DMS 273 treated with DMSO at 0.1 percent for 48 hours (cell line): ENCODE measurements at places on chromosomes 5 and 9.

DNA sequence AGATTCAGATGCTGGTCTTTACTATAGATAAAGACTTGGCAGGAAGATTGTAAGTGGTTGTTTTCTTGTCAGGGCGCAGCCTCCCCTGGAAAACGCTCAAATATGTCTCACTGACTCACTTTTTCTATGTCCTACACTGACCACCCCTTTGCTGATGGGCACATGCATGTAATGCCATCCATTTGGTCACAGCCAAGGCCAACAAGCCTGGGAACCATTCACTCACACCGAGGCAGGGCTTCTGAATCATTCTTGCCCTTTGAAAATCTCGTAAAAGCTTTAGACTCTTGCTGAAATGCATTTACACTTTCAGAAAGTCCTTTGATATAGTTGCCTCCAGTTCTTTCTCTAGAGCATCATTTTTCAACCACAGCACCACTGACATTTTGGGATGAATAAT, 249.4 kb downstream of the ACTL7B start:
- DNase-seq = no peak

DNA sequence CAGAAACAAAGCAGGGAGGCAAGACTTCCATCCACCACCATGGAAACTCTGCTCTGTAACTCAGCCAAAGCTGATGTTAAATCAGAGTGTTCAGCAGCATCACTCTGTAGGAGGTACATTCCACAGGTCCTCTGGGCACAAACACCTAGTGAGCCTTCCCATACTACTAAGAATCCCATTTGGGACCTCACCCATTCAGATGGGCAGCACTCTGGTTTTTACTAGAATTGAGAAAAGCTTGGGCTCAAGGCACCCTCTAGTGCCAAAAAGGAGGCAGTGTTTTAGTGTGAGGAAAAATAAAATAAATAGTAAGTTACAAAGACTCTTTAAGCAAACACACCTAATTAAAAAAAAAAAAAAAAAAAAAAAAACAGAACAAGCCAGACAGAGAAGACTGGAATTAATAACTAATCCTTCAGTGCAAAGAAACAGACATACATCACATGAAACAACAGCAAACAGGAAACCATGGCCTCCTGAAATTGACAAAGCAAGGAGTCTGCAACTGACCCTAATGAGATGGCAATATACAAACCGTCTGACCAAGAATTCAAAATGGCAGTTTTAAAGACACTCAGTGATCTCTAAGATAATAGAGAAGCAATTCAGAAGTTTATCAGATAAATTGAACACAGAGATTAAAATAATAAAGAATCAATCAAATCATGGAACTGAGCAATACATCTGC, 159.5 kb downstream of the GNA14 start:
- DNase-seq = no peak

DNA sequence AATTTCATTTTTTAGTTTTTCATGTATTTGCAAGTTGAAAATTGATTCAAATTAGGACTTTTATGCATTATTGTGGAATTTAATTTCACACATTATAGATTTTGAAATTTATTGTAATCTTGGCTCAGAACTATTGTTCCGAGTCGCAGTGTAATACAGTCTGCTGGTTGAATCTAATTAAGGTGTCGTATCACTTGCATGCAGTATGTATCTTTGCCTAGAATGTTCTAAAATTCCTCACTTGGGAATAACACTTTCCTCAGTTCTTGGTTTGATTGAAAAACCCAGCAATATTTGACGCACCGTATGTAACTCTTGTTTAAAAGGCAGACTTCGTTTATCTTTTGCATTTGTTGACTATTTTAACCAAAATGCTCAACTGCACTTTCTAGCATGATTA, 49.4 kb downstream of the MELK start:
- DNase-seq = no peak

GRCh38 chr5:141514330-141515133, 25.7 kb downstream of the PCDHGC5 start:
- DNase-seq = peak; percentile 99

- no peak for DNase-seq
These were observed 17.1 kb upstream of the SLC6A3 start for GRCh38 chr5:1462358-1462757.

DNA sequence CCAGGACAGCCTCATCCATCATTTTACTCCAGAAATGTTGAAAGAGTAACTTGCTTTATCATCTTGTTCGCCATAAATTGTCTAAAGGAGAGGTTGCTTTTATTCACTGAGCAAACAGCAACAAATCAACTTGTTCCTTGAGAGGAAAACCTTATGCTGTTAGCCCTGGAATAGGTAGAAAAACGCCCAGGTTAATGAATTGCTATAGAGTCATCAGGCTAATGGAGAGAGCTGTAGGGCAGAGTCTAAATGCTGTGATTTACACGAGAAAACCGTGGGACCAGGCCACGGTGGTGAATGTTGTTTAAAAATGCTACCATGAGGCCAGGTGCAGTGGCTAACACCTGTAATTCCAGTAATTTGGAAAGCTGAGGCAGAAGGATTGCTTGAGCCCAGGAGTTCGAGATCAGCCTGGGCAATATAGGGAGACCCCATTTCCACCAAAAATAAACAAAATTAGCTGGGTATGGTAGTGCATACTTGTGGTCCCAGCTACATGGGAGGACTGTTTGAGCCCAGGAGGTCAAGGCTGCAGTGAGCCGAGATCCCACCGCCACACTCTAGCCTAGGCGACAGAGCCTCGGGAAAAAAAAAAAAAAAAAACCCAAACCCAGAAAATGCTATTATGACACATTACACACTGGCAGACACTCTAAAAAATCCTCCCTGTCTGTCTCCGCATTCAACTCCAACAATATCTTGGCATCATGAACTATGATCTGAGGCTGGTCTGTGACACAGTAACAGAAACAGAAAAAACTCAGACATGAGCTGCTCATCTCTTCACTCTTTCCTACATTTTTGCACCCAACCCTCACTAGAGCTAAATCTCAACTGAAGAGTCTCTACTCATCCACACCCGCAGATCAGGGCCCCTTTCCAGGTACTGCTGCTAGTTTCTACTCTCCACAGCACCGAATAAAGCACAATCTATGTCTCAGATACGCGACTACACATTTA, 118.6 kb upstream of the RETREG1 start:
- no peak for DNase-seq

- DNase-seq = no peak
These were observed 48.8 kb upstream of the CD180 start for GRCh38 chr5:67245259-67245846.

GRCh38 chr5:141870871-141871270, 7.3 kb downstream of the PCDH1 start:
- no peak for DNase-seq

- DNase-seq = no peak
These were observed 151.5 kb downstream of the BNC2 start for GRCh38 chr9:16718952-16719351.

- no peak for DNase-seq
These were observed 202.0 kb downstream of the ADAMTSL1 start for GRCh38 chr9:18675973-18676372.

GRCh38 chr9:78004478-78005229, 27.0 kb downstream of the GNAQ start:
- DNase-seq = no peak

- DNase-seq = no peak
These were observed 44.1 kb downstream of the ADGRV1 start for GRCh38 chr5:90602681-90603080.

- no peak for DNase-seq
These were observed 489.3 kb downstream of the ANXA1 start for GRCh38 chr9:73640971-73641370.

- DNase-seq = no peak
These were observed 97.9 kb downstream of the ADAMTS6 start for GRCh38 chr5:65383859-65384258.

DNA sequence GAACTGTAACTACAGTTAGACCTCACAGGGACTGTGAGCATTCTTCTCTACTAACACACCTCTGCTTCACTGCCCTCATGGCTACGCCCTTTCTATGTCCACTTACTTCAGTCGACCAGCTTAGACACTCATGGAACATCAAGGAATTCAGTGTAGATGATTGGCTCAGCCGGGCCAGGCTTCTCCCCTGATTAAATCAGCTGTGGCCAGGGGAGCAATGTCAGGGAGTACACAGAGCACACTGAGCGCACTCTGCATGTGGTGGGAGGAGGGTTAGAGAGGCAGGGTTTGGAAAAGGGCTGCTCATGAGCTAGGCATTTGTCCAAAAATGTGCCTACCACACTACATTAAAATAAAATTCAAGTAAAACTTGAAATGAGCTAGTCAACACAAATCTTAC, 400.5 kb downstream of the ARRDC3 start:
- DNase-seq = no peak

DNA sequence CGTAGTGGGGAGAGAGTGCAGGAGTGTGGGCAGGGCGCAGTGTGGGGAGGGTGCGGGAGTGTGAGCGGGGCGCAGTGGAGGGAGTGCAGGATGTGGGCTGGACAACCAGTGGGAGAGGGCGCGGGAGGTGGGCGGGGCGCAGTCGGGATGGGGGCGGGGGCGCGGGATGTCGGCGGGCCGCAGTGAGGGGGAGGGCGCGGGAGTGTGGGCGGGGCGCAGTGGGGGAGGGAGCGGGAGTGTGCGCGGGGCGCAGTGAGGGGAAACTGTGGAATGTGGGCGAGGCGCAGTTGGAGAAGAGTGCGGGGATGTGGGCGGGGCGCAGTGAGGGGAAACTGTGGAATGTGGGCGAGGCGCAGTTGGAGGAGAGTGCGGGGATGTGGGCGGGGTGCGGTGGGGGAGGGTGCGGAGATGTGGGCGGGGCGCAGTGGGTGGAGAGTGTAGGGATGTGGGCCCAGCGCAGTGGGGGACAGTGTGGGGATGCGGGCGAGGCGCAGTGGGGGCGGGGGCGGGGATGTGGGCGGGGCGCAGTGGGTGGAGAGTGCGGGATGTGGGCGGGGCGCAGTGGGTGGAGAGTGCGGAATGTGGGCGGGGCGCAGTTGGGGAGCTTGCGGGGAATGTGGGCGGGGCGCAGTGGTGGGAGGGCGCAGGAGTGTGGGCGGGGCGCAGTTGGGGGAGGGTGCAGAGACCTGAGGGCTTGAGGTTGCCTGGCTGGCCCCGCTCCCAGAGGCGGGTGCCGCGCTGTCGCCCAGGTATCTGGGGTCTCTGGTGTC, at the start of gene NXNL2:
Gene NXNL2 (plus strand): TSS at position 723 of the 770 bp plus-strand sequence. CDS start 257 bp downstream, outside the sequence.
- no peak for DNase-seq

GRCh38 chr5:6632324-6632887, 438 bp downstream of the NSUN2 start:
- no peak for DNase-seq

GRCh38 chr5:175284806-175285205, 159.2 kb downstream of the DRD1 start:
- no peak for DNase-seq

DNA sequence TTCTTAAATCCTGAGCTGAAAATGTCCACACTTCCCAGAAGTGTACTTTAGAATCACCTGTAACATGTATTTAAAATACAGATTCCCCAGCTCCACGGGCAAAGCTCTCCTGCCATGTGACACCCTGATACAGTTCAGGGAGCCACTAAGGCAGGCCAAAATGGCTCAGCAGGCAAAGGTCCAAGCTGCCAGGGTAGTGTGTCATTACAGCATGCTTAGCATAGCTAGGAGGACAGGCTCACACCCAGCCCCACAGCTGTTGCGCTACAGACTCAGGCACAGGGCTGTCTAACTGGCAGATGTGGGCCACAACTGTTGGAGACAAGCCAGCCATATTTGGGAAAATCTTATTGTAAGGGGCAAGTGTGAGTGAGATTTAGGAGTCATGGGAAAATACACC, 73.0 kb downstream of the C9orf85 start:
- peak; percentile 10 for DNase-seq

- no peak for DNase-seq
These were observed 31.4 kb downstream of the C6 start for GRCh38 chr5:41181691-41182564.

GRCh38 chr5:172322028-172322965, 38.7 kb upstream of the UBTD2 start:
- DNase-seq = no peak

DNA sequence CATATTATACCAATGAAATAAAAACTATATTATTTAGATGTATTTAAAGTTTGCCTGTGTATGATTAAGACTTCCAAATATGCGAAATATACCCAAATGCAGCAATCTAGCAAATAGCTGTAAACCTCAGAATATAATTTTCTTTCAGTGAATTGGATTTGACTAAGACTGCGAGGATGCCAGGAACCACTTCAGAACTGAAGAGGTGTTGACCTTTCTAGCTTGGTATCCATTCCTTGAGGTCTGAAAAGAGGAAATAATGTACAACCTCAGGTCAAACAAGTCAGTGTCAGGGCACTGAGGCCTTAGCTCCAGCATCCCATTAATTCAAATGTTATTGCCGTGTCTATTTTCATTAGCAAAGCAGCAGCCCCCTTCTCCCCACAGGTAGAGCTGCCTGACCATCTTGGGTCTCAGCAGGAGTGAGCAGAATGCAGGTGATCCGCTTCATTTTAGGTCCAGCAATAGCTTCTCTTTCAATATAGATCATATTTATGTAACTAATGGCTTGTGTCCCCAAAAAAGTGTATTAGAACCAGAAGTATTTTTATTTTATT, 100.0 kb downstream of the KIAA1958 start:
- no peak for DNase-seq

GRCh38 chr9:128421482-128421996, 882 bp downstream of the CERCAM start:
- DNase-seq = no peak

- no peak for DNase-seq
These were observed 16.2 kb downstream of the GDF9 start for GRCh38 chr5:132850066-132850465.

GRCh38 chr5:113204525-113205161, 228.0 kb downstream of the DCP2 start:
- DNase-seq = peak; percentile 67

GRCh38 chr5:71533615-71534014, 53.5 kb upstream of the MCCC2 start:
- DNase-seq = no peak

DNA sequence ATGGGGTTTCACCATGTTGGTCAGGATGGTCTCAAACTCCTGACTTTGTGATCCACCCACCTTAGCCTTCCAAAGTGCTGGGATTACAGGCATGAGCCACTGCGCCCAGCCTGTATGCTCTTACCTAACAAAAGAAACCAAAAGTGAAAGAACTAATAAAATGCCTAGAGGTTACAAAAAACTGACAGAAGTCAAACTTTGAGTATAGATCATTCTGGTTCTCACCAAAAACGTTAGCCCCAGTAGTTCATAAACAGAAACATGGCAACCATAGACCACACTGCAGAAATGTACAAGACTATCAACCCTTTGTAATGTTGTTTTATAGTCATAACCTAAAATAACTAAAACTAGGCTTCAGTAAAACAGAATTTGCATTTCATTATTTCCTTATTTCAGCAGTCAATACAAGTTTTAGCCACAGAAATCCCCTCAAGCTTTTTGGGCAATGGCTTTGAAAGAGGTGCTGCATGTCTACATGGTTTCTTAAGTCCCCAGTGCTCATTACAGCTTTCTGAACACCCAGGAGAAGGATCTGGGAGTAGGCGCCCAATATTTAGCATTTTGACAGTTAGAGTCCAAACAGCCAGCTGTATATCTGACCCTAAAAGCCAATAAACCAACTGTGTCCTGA, 72.5 kb downstream of the EPB41L4A start:
- no peak for DNase-seq
